ENCODE measurements at places on chromosomes 1 and 21.

DNA sequence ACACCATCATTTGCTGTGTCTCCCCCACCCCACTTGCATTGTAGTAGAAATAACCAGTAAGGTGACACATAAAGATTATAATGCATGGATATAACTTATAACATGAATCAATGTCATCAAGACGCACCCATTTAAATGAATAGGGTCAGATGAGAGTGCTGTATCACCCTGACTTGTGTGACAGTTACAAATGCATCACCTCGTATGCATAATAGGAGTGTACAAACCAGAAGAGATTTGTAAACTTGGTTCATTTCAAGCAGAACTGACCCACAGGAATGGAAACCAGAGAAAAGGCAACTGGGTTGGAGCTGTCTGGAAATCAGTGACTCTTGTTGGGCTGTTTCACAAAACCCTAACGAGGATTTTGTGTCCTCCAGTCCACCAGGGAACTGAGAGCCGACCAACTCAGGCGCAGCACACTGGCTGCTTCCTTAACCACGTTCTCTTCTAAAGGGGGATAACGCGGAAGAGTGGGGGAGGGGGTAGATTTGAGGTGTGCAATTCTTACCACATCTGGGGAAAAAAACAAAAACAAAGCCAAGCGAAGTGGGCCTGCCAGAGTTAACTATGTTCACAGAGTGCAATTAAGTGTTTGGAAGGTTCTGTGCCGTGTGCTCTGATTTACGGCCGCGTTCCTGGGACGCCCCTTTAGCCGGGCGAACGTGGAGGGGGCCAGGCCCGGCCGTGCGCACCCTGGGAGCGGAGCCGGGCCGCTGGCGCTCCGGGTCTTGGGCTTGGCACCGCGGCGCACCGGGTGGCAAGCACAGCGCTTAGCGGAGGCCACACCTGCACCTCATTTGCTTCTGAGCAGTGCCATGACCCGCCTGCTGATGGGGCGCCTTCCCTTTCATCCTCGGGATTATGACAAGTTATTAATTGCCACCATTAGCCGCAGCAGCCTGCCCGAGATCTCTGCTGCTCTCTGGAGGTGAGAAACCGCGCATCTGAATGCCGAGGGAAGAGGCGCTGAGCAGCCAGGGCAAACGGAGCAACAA, 248.8 kb upstream of the FOXD3 start:
- peak; percentile 75 for DNase-seq

DNA sequence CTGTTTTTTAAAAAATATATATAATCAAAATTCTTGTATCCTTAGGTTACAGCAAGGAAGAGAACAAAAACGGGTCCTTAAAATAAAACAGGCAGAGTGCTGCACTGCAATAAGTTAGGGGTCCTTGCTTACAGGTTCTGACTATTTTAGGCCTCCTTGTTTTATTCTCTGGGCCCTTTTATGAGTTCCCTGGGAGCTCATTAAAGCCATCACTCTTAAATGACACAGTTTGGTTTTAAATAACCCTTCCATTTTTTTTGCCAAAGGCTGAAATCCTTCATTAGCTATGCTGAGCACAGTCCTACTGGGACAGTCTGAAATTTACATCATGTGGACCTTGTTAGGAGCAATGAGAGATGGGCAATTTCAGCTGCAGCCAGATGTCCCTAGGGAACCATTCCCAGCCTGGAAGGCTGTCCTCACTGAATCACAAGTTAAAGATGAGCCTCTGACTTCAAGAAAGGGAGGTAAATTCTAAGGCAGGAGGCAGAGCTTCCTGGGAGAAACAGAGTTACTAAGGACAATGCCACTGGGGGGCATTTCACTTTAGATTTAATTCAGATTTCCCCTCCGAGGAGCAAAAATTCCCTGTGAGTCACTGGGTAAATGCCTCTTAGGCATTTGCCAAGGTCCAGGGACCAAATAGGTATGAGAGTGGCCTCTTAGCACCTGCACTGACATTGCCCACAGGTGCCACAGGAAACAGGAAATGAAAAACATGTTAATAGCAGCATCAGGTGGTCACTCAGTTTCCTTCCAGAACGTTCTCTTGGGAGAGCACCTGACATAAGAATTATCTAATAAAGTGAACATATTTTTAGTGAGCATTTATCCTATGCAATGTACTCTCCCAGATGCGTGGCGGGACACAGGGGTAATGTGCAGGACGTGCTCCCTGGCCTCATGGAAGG, 3.8 kb upstream of the MUL1 start:
- no peak for DNase-seq

GRCh38 chr1:66553846-66554245, 19.9 kb downstream of the SGIP1 start:
- no peak for DNase-seq

DNA sequence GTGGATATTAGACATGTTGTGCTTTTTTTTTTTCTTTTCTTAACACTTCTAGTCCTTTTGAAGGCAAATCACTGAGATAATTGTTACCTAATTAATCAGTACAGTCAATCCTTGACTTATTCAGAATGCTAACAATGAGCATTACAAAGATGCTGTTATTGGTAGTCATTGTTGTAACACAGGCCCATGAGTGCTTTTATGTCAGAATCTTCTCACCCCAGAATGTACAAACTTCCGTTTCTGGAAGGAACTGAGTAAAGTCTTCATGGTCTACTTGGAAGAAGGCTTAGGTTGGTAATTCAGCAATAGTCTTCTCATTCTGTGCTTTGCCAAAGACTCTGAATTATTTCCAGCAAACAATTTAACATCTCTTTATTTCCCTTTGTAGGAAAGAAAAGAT, 3.1 kb downstream of the KCNK1 start:
- DNase-seq, result no peak

DNA sequence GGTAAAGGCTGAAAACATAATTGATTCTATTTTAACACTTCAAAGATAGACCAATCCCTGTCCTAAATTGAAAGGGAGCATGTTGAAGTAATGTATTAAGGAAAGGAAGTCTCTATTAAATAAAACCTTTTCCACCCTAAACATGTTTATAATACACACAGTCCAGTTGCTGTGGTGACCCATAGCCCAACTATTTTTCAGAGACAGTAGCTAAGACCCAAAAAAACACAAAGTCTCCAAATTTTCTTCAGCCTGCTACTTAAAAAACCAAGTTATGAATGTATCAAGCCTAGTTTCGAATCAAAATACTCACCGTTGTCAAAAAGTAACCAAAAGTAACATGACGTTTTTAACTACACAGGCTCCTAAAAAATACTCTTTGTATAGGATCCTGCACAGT, 1.6 kb downstream of the ELK4 start:
- no peak for DNase-seq

GRCh38 chr1:1669468-1670440, 10.9 kb upstream of the CDK11B start:
- no peak for DNase-seq

DNA sequence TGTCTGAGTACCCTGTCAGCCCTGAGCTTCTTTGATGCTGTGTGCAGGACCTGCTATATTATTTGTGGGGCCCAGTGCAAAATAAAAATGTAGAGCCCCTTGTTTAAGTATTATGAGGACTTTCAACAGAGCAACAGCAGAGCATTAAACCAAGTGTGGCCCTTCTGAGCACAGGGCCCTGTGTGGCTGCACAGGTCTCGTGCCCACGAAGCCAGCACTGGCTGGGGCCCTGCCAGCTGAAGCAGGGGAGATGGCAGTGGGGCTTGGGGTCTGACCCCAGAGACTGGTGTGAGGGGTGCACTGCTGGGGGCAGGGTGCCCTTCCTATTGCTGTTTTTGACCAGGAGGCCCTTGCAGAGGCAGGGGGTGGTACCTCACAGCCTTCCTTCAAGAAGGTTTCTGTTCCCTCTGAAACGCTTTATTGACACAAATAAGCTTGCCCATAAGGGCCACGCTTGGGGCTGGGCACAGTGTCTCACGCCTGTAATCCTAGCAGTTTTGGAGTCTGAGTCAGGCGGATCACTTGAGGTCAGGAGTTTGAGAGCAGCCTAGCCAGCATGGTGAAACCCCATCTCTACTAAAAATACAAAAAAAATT, 2.2 kb upstream of the SEMA4A start:
- DNase-seq, result no peak

GRCh38 chr1:179586107-179586823, 5.4 kb upstream of the TDRD5 start:
- DNase-seq, result peak; percentile 49

DNA sequence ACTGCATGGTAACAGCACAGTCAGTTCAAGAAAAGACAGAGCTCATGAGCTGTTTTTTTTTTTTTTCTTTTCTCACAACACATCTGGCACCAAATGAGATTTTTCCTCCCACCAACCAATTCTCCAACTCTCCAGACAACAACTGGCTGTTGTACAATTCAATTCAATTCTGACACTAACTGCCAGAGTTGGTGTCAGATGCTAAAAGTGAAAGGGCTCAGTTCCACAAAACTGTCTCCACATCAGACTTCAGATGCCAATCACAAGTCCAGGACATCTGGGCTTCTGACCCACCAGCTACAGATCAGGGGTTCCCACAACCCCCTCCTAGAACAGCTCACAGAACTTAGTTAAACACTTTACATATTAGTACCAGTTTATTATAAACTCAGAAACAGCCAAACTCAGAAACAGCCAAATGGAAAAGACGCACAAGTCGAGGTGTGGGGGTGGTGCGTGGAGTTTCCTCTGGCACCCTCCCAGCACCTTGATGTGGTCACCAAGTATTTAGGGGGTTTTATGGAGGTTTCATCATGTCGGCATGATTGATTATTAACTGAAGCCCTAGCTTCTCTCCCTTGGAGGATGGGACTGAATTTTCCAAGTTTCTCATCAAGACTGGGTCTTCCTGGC, 39.2 kb upstream of the LRRC8D start:
- no peak for DNase-seq

- DNase-seq, result no peak
Measured at GRCh38 chr1:24134376-24134775, 8.6 kb downstream of the IL22RA1 start.

- no peak for DNase-seq
Measured at GRCh38 chr21:32717851-32718316, 9.9 kb downstream of the SYNJ1 start.

GRCh38 chr1:70420320-70420719, 9.3 kb downstream of the CTH start:
- DNase-seq, result no peak

GRCh38 chr1:155141749-155142148, 1.4 kb upstream of the DPM3 start:
- DNase-seq, result no peak

GRCh38 chr1:77655431-77655974, 27.0 kb downstream of the ZZZ3 start:
- DNase-seq, result peak; percentile 99

DNA sequence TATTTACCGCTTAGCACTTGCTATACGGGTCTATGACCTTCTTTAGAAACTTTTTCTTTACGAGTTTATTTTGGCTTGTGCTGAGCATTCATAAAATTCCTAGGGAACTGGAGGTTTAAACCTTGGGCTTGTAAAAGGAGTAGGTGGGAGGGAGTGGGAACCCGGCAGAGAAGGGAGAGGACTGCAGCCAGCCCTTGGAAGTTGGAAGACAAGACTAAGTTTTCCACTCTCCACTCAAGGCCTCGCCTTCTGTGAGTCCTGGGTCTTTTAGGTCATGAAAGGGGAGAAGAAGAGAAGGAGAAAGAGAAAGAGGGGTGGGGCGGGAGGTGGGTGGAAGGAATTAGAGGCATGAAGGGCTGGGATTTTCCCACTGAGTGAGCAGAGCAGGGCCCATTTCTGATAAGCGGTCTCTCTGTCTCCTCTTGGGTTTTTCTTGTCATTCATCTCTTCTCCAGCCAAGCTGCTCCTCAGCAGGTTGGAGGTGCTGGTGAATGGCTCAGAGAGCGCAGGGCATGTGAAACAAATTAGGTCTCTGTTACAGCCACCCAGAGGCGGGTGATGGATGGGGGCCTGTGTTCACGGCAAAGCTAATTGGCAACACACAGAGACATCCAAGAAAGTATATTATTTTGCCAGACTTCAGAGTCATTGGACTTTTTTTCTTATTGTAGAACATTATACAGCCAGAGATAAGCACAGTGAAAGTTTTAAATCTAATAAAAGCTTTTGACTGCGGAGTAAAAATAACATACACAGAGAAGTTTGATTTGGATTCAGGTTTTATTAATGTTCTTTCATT, 247.3 kb downstream of the FOXD2 start:
- DNase-seq, result no peak
